NCI-H1417 treated with DMSO at 0.1 percent for 48 hours (cell line): ENCODE measurements at places on chromosomes 3 and 15.

GRCh38 chr15:29003191-29003839 is 117.5 kb downstream of the APBA2 start:
- DNase-seq = no peak

DNA sequence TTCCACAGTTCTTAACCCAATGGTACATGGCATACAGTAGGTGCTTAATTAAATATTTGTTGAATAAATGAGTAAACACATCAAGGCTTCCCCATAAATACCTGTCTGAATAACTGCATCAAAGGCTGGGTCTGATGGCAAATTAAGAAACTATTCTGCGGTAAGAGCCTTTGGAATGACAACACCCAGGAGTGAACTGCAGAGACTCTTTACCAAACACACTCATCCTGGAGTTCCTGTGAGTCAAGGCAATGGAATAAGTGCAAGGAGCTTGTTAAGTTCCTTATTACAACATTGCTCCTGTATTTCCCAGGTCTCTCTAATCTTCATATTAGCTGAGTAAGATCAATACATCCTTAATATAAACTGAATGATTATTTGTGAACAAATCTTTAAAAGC is 119.9 kb upstream of the STT3B start:
- no peak for DNase-seq

DNA sequence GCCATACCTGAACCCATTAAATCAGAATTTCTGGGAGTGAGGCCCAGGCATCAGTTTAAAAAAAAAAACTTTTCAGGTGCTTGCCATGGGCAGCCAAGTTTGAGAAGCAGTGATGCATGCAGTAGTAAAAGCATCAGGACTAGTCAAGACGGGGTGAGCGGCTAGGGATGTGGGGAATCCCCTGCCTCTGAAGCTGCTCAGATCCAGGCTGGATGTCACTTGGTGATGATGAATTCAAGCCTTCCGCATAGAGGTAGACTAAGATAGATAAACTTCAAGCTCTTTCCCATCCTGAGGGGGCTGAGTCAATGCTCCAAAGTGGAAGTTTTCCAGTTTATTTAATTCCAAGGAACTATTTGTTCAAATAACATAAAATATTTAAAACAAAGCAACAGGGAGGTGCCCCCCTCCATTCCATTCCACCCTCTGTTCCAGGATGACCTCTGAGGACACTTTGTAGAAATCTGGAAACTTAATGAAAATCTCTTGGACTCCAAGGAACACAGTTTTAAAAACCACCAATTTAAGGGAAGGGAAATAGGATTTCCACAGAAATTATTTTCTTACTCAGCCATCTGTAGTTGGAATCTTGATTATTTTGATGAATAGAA is 100.4 kb upstream of the NR2E3 start:
- DNase-seq = no peak

- DNase-seq = no peak
Measured at GRCh38 chr3:150235799-150236198, 172.3 kb upstream of the TSC22D2 start.

- DNase-seq = no peak
Measured at GRCh38 chr3:64861684-64862083, 173.9 kb upstream of the ADAMTS9 start.

GRCh38 chr15:98658831-98659699 is 10.7 kb downstream of the IGF1R start:
- no peak for DNase-seq

GRCh38 chr15:97023488-97023844 is 693.0 kb downstream of the NR2F2 start:
- no peak for DNase-seq

DNA sequence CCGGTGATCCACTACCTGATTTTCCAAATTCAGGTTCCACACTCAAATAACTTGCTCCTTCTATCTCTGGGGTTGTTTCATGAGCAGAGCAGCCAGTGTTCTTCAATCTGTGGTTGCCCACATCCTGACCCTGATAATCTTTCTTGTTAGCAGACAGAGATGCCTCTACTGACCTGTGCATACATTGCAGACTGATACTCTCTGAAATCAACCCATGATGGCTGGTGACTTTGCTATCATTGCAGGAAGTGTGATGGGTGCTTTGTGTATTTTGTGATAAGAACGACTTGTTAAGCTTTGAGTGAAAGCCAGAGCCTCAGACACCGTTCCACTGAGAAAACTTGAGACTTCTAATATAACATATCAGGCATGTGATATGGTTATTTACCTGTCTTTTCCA is 39.9 kb downstream of the GATM start:
- no peak for DNase-seq

DNA sequence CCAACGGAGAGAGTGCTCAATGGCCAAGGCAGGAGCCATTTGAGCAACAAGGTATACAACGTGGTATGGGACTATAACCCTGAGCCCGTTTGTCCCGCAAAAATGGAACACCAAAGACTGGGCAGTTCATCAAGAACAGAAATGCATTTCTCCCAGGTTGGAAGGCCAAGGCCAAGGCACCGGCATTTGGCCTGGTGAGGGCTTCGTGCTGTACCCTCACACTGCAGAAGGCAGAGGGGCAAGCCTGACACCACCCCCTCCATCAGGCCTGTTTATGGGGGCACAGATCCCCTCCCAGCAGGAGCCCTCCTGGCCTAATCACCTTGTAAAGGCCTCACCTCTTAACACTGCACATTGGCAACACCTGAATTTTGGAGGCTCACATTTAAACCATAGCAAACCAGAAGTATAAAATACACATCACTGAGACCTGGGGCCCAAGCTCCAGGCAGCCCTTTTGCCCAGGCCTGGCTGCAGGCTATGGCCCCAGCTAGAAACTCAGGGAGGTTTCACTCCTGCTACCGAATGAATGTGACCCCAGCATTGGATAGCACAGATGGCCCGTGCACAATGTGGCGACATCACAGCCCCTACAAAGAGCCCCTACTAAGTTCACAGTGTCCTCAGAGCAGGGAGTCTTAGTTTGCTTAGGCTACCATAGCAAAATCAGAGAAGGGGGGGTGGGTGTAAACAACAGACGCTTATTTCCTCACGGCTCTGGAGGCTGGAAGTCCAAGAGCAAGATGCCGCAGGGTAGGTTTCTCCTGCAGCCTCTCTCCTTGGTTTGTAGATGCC is 47.1 kb downstream of the KLF15 start:
- DNase-seq = no peak

GRCh38 chr15:91967935-91968606 is 114.6 kb downstream of the SLCO3A1 start:
- no peak for DNase-seq

DNA sequence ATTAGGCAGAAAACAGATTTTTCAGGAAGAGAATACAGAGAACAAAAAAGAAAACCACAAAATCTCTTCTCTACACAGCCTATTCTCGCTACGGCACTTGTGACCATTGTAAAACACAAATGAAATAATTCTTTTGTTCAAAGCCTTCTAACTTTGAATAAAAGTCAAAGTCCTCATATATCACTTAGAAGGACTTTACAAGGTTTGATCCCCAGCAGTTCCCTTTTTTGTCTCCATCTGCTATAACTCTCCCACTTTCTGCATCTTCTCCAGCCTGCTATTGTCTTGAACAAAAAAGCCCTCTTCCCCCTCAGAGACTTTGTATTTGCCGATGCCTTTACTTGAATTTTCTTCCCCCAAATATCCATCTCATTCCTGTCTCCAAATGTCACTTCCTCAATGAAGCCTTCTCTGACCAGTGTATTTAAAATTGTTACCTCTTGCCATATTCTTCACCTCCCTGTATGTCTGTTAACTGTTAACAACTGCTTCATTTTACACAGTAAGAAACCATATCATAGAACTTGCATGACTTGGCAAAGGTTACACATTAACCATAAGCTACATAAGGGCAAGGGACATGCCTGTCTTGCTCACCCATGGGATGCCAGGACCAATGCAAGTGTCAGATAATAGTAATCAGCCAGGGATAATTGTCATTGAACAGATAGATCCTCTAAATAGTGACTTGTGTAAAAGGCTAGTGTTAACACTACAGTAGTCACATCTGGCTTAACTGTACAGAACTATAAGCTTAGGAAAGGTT is 122.4 kb downstream of the CBLB start:
- DNase-seq = no peak

DNA sequence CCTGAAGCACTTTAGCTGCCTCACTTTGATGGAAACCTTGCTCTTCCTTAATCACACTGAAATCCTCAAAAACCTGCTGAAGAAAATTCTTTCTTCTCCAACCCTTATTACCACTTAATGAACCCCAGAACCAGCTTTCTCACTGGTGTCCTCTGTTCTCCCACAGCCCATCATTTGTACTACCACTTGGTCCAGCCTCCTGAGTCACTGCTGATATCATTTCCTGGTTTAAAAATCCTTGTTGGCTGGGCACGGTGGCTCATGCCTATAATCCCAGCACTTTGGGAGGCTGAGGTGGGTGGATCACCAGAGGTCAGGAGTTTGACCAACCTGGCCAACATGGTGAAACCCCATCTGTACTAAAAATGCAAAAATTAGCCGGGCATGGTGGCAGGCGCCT is 418.6 kb upstream of the KCNMB2 start:
- no peak for DNase-seq

GRCh38 chr15:48426044-48426443 is 94.8 kb downstream of the DUT start:
- no peak for DNase-seq

GRCh38 chr15:101317336-101317872 is 22.4 kb upstream of the SNRPA1 start:
- no peak for DNase-seq

DNA sequence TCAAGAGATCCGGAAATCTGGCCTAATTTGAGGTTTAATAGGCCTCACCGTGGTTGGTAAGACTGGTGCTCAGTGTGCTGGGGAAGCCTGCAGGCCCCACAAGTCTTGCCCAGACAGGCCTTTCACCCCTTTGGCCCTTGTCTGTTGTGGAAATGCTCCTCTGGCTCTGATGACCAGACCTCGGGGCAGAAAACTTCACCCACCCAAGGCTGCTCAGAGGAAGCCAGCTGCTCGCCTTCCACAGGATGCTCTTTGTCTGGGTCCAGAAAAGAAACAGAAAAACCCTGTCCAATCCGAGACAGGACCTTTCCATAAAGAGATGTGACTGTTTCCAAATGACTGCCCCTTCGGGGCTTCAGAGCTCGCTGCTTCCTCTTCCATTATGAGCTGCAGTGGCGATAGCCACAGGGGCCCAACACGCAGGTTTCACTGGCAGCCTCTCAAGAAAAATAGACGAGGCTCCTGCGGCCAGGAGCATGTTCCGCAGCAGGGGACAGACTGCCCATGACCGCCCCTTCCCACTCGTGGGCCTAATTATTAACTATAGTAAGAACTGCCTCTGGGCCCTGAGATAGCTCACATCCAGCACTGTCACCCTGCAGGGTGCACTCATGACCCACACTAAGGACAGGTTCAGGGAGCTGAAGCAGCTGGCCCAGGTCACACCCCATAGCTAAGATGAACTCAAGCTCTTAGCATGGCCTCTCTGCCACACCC is 6.8 kb upstream of the SNX22 start:
- DNase-seq = no peak
